ENCODE measurements at places on chromosomes 7 and 10.

DNA sequence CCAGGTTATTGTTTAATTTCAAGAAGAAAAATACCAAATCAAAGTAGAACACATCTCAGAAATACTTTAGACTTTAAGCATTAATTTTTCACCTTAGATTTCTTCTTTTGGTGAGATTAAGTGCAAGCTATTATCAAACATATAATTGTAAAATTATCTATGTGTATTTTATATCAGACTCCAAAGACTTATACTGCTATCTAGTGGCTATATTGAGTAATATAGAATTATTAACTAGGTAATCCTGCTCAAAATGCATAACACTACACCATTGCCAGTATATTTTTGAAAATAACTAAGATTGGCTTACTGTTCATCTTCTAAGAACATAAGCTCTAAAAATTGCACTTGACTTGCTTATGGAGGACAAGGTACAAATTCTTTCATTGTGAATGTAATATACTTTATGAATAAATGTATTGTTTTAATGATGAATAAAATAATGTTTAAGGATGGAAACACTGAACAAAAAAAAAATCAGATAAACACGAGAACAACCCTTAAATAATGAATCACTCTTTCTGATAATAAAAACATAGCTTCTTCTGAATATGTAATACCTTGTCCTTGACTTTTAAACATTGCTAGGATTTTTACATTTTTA lies 86.7 kb upstream of the GNAI1 start:
- DNase-seq: no peak

DNA sequence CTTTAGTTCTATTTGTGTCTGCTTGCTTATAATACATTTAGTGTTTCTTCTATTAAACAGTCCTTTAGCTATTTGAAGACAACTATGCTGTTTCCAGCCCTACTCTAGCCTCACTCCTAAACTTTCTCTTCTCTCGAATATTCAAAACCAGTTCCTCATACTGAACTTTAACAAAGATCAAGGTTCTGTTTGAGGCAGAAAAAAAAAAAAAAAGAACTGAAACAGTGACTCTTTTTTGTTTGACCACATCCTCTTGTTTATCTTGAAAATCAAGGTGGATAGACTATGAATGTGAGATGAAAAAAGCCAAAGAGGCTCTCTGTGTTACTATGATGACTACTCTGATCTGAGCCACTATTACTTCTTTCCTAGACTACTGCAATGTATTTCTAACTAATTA lies 154.3 kb downstream of the ZNF365 start:
- no peak for DNase-seq

GRCh38 chr7:130365511-130366441 lies 14.5 kb upstream of the CPA1 start:
- DNase-seq: no peak

- DNase-seq: no peak
Measured at GRCh38 chr10:19930936-19931893, 115.0 kb downstream of the PLXDC2 start.

GRCh38 chr7:1839701-1840100 lies 169.6 kb downstream of the ELFN1 start:
- no peak for DNase-seq

DNA sequence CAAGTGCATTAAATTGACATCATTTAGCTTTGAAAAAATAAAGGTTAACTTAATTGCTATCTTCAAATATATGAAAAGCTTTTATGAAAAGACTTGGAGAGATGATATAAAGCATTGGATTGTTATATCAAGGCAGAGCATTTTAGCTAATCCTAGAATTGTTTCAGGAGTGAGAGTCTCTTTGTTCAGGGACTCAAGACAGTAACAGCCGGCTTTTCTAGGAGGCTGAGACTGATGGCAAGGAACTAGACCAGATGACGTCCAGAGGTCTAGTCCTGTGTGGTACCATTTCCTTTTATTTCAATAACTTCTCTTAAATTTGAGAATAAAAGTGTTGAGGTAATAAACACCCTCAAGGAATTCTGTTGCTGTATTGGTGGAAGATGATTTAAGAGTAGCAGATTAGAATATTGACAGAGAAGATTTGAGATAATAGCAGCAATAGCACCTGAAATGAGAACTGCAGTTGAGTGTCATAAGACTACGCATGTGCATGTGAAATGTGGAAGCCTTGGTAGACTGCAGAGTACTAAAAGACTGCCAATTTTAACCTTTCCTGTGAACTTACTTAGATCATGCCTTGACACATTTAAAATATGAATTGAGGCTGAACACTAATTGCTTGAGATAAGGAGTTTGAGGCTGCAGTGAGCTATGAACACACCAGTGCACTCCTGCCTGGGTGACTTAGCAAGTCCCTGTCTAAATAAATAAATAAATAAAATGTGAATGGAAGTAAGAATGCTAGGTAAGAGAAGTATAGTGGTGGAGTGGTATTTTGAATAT lies 79.6 kb downstream of the ZNRF2 start:
- peak; percentile 58 for DNase-seq

- DNase-seq: peak; percentile 56
Measured at GRCh38 chr7:4699841-4700240, 17.7 kb downstream of the FOXK1 start.

DNA sequence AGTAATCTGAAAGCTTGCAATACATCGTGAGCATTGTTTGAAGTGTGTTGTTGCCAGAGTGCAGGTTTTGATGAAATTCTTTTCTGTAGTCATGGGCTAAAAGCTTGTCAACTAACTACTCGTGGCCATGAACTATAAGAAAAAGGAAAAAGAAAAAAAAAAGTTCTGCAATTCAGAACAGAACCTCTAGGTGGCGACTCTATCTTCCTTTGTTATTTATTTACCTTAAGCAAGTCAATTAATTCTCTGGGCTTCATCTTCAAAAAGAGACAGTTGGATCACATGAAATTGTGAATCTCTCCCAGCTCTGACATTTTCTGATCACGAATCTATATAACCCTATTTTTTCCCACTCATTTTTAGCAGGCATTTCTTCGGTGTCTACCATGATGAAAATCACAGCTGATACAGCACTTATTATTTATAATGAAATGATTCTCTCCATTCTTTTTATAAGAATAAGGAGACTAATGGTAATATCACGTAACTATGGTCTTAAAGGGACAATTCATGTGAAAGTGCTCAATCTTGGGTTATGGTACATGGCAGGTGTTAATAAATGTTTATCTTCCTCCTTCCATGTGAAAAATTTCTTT lies 18.8 kb downstream of the TMEM196 start:
- no peak for DNase-seq

DNA sequence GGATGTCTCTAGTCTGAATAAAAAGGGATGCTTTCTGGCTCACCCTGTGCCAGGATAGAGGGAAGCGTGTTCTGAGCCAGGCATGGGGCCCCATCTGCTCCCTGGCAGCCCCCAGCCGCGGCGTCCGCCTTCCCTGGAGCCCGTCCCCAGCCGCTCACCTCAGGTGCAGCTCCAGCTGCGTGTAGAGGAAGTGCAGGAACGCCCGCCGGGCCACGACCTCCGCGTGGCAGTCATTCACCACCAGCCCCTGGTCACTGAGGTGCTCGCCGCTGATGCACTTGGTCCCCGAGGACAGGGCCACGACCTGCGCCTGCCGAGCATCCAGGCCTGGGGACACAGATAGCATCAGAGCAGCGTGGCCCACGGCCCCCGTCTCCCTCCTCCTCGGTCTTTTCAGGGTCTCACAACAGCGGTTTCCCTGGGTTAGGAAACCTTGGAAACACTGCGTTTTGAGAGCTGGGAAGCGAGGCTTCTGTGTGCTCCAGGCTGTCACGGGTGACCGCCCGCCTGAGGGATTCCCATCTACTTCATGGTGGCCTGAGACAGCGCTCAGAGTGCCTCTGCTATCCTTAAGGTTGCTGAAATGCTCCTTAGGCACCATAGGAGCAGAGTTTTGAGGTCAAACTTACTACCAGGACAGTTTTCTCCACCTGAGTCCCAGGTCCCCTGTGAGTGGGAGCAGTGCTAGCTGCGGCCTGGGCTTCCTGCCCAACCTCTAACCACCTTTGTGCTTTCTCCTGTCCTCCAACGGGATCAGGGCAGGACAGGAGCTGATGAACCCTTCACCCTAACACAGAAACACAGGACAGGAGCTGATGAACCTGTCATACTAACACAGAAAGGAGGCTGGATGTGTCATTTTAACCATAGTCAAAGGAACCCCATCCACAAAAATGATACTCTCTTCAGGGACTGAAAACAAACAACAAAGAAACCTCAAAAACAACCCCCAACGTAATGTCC lies 186.1 kb downstream of the WDR37 start:
- no peak for DNase-seq

GRCh38 chr7:151272877-151273276 lies 24.4 kb upstream of the SMARCD3 start:
- no peak for DNase-seq

DNA sequence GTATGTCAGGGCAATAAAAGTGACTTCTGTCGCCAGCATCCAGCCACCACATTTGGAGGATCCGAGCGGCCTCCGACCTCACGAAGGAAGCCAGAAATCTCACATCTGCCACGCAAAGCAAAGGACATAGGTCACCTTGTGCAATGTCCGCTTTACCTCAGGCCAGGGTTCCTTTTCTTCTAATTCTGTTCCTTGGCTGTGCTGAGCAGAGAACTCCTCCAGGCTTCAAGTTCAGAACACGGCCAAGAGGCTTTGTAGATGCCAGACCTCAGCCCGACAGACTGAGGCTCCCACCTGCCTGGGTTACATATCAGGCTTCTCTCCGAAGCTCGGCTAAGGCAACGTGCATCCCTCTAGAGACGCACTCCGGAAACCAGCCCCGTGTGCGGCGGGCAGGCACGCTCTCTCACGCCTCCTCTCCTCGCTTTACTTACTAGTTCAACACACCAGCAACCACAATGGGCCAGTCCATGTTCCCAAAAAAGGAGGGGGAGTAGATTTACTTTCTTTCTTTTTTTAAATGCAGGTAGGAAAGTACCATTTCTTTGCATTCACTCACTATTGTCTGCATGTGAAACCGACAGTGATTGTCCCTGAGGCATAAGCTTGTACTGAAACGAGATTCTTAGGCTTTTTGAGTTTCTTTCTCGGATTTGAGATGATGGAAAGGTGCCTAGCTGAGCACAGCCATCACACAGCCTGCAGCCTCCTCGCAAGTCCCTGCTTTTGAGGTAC lies 122.4 kb upstream of the AFAP1L2 start:
- peak; percentile 92 for DNase-seq

DNA sequence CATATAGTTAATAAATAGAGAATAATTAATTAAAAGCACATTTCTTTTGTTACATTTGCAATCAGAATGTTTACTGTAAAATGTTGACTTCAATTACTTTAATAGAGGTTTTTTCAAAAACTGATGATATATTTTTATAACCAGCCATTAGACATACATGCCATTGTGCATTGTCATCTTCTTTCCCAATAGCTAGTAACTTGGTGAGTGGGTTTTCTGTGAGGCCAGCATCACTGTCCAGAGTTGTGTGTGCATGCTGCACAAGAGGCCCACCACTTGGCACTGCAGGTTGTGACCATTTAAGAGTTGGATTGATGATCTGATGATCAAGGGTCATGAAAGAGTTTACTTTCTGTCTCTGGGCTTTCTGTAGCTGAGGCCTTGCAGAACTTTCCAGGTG lies 46.5 kb downstream of the TFEC start:
- DNase-seq: no peak

- no peak for DNase-seq
Measured at GRCh38 chr10:61987537-61987936, 86.0 kb downstream of the ARID5B start.

DNA sequence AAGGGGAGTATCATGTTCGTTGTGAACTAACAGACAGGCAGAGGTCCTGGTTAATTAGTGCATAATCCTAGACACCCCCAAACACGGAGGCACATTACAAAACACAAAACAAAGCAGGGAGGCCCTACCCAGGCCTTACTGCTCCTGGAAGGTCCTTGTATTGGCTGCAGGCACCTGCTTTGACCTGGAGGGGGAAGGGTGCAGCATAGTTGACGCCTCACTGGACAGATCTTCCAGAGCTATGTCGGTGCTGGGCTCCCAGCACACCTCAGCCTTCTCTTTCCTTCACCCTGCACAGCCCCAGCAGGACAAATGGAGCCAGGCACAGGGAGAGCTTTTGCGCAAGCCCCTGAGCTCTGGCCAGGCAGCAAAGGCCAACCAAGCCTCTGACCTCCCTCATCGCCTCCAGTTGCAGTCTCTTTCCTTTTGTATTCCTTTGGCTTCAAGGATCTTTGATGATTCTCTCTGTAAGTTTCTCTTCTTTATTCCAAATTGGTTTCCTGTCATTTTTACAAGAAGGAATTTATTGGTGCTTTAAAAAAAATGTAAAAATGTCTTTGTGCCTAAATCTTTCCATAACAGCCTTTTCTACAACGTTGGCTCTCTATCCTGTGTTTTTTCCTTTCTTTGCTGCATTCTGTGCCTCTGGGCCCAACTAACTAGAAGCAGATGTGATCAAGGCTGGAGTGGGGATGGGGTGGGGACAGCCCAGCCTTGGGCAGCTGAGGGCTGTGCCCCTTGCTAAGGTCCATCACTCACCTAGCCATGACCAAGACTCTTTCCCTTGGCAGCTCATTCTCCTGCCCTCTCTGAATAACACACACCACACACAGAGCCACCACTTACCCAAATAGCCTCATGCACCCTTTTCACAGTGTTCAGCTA lies 317.1 kb upstream of the NPVF start:
- DNase-seq: no peak

GRCh38 chr10:12588091-12588860 lies 238.9 kb downstream of the CAMK1D start:
- no peak for DNase-seq

DNA sequence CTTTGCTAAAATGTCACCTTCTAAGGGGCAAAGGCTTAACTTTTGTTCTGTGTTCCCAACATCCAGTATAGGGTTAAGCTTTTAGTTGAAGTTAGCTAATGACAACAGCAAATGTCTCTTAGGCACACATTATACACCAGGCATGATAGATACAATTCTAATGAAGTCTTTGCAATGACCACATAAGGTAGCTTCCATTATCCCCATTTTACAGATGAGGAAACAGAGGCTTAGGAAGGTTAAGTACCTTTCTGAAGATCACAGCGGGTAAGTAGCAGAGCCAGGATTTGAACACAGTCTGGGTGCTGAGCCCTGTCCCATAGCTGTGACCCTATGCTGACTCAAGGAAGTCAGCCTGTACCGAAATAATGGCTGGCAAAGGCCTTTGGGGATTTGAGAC lies 1.9 kb downstream of the BUD31 start:
- DNase-seq: no peak

DNA sequence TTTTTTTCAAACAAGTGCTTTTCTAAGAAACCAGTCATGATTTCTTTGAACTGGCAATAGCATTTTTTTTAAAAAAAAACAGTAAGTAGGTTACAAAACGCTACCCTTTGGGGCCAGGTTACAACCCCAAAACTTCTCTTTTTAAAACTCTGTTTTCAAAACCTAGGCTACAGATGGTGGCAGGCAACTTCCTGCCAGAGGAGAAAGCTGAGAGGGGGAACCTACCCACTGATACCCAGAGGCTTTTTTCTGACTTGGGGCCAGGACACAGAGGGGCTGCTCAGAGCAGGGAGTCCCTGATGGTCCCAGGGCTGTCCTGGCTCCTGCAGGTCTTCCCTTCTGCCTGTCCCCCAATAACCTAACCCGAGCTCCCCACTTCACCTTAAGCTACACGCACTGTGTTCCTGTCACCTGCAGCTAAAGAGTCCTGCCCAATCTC lies 6.9 kb downstream of the STN1 start:
- no peak for DNase-seq

GRCh38 chr7:12866207-12866606 lies 178.8 kb downstream of the ARL4A start:
- DNase-seq: peak; percentile 96

GRCh38 chr10:79007421-79008319 lies 61.1 kb upstream of the ZMIZ1 start:
- DNase-seq: no peak

- no peak for DNase-seq
Measured at GRCh38 chr7:3245077-3245476, 56.0 kb upstream of the SDK1 start.

GRCh38 chr7:50727072-50727471 lies 55.6 kb downstream of the GRB10 start:
- DNase-seq: peak; percentile 38
